ENCODE measurements at places on chromosomes 12 and 14.

GRCh38 chr12:115046805-115047204 lies 362.8 kb upstream of the TBX3 start:
- no peak for DNase-seq

- DNase-seq: no peak
Measured at GRCh38 chr14:89420502-89420901, 3.5 kb upstream of the FOXN3 start.

DNA sequence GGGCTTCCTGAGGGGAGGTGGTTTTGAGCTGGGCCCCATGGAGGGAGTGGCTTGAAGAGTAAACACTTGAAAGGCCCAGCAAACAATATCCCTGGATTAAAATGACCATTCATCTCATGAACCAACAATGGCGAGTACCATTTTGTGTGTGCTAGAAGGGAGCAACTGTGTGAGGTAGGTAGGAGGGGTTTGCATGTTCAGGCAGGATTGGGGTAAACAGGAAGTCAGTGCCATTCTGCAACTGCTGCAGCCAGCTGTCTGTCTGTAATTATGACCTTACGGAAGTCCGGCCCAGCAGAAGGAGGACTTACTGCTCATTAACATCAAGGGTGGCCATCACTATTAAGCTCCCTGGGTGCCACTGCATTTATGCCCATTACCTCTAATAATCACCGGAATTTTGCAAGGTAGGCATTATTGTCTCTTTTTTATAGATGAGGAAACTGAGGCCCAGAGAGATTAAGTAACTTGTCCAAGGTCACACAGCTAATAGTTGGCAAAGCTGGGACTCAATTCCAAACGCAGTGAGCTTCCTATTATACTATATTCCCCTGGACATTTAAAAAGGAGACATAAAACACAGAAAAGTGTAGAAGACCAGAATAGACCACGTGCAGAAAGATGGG lies 16.6 kb upstream of the IFI27L2 start:
- DNase-seq: no peak

DNA sequence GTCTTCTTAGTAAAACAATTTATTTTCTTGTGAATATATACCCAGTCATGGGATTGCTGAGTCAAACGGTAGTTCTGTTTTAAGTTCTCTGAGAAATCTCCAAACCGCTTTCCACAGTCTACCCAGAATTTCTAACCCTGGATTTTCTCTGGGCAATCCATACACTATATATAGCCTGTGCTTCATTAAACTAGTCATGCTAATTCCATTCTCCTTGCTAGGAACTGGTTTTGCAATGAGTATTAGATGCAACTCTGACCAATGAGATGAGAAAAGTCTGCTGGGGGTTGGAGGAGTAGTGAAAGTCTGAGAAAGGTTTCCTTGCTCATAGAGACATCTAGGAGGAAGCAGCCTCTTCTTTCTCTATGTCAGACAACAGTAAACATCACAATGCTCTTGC lies 196.1 kb upstream of the CDKN3 start:
- DNase-seq: no peak

GRCh38 chr12:63941879-63942278 lies 97.4 kb downstream of the SRGAP1 start:
- no peak for DNase-seq

GRCh38 chr12:51846911-51847642 lies 1.4 kb downstream of the FIGNL2 start:
- peak; percentile 59 for DNase-seq

DNA sequence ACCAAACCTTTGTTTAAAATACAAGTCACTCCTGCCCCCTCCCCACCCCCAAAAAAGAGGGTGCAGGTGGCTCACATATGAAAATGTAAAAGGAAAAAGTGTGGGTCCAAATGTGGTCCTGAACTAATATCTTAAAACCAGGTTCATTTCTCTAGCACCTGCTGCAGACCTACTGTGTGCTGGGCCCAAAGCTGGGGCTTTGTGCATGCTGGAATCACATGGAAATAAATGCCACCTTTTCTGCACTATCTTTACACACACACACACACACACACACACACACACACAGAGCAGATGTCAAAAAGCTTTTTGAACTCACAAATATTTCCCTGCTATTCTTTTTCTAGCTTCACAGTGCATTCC lies 3.2 kb upstream of the BCL11B start:
- no peak for DNase-seq

- DNase-seq: no peak
Measured at GRCh38 chr12:76757694-76758093, 6.2 kb upstream of the ZDHHC17 start.

DNA sequence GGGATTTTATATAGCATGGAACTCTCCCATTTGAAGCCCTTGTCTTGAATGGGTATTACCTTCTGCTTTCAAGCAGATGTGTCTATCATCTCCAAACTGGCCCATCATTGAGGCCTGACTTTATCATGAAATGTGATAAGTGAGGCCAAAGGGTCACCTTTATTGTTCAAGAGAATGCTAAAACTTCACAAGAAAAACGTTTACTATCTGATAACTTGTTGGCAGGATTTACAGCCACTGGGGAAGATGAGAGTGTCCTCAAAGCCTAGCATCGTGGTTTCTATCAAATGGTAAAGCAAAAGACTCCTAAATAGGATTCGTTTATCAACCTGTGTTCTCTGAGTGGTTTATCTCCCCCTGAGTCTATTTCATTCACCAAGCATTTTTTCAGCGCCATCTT lies 62.0 kb upstream of the CLMN start:
- no peak for DNase-seq

- no peak for DNase-seq
Measured at GRCh38 chr12:127457726-127458125, 809.2 kb upstream of the TMEM132C start.

- no peak for DNase-seq
Measured at GRCh38 chr12:53952335-53952694, 2.4 kb upstream of the HOXC12 start.

DNA sequence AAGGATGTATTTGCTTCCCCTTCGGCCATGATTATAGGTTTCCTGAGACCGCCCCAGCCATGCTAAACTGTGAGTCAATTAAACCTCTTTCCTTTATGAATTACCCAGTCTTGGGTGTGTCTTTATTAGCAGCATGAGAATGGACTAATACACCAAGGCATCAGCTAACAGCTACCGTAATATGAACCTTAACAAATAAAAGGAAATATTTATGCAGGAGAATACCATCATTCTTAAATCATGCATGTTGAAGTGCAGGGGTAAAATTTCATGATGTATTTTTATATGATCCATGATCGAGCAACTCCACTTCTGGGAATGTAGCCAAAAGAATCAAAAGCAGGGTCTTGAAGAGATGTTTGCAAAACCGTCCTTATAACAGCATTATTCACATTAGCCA lies 379.0 kb downstream of the NPAS3 start:
- DNase-seq: no peak

GRCh38 chr14:80987235-80988032 lies 32.0 kb downstream of the TSHR start:
- DNase-seq: peak; percentile 54

GRCh38 chr12:15966426-15966825 lies 55.3 kb downstream of the DERA start:
- DNase-seq: no peak
